ENCODE measurements at places on chromosomes 3 and 15.

DNA sequence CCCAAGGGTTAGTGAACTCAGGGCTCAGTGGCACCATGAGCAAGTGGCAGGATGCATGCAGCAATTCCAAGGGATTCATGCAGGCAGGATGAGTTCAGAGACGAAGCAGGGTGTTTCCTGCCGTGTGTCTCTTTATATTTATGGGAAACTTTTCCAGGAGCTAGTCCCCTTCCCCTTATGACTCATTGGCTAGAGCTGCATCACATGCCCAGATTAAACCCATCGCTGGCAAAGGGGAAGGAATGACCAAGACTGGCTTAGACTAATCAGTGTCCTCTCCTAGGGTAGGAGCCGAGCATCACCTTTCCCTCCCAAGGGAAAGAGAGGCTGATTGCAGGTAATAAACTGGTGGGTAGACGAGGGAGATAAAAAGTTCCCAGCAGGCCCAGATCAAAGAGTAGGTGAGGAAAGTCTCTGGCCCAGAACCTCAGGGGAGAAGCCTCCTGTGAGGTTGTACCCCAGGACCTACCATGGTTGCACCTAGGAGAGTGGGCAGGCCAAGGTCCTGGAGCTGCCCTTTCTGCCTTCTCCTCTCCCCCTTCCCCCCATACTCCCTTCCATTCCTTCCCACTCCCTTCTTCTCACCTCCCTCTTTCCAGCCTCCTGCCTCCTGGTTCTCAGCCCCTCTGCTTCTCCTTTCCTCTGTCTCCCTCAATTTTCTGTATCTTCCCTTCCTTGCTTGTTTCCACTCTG lies 67.8 kb upstream of the ITGA11 start:
- DNase-seq = no peak

GRCh38 chr15:98611808-98612207 lies 36.5 kb upstream of the IGF1R start:
- DNase-seq = peak; percentile 4

DNA sequence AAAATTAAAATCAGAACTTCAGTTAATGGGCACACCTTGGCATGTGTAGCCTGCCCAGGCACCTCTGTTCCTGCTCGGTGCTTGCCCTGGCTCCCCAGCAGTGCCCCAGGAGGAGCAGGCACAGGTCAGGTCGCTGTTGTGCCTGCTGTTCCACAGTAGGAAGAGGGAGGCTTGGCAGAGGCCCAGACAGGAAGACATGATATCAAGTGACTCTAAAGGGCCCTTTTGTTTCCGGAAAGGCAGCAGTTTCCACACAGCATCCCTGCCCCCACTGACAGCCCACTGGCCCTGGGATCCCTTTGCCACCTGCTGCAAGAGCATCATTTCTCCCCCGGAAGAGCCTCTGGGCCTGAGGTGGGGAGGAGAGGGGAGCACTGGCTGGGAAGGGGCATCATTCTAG lies 40.5 kb upstream of the HES1 start:
- DNase-seq = peak; percentile 66

GRCh38 chr3:43774799-43775198 lies 84.1 kb downstream of the ABHD5 start:
- no peak for DNase-seq

GRCh38 chr3:69823743-69824142 lies 84.5 kb downstream of the MITF start:
- no peak for DNase-seq

- peak; percentile 43 for DNase-seq
These were observed 63.6 kb downstream of the FAM81A start for GRCh38 chr15:59501597-59501996.

- DNase-seq = no peak
These were observed 41.2 kb downstream of the KLF13 start for GRCh38 chr15:31367730-31368344.

DNA sequence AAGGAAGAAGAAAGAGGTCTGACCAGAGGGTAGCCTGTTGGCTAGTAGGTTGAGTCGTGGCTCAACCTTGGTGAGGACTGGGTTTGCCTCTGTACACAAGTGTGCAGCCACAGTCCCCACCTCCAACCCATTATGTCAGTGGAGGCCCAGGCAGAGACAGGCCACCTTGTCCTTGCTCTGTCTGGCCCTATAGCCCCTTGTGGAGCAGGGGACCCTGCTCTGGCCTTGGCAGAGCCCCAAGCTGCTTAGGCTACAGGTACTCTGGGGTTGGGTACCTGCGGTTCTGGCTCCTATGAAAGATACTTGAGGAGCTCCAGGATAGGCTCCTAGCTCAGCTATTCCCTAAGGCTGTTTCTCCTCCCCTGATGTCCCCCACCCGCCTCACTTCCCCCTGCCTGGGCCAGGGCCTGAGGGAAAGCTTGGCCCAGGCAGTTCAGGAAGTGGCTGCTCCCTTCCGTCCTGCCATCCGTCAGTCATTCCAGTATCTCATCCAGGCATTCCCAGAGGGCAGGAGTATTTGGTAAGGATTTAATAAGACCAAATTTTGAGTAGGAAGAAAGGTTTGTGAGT lies 44.0 kb downstream of the FGD5 start:
- DNase-seq = no peak

- DNase-seq = no peak
These were observed 226.7 kb upstream of the MCTP2 start for GRCh38 chr15:94004697-94005096.

DNA sequence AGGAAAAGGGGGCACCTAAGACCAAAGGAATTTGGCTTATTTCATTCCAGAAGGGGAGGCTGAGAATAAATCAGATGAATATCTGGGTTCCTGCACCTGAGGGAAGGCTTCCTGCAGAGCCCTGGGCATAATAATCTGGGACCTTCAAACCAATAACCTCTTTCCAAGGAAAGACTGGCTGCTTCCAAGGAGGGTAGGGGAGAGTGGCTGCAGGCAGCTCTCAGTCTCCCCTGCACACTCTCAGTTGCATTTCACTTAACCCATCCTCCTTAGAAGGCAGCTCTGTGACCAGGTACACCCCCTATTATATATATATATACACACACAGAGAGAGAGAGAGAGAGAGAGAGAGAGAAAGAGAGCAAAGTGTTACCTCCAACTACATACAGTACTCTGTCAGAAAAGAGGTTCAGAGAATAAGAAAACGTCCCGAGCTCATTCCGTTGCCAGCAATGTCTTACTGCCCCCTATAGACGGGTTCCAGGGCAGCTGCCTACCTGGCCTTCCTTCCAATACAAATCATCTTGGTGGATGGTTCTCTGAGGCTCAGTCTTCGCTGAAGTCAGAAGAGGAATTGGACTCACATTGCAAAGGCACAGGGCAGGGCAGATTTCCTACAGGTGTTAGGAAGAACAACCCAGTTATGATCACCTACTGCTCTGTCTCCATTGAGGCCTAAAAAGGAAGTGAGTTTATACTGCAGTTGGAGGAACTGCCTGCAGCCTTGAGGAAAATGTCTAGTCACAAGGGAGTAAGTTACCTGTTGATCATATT lies 26.1 kb downstream of the CAPN3 start:
- peak; percentile 30 for DNase-seq
